ENCODE measurements at places on chromosomes 7 and 10.

DNA sequence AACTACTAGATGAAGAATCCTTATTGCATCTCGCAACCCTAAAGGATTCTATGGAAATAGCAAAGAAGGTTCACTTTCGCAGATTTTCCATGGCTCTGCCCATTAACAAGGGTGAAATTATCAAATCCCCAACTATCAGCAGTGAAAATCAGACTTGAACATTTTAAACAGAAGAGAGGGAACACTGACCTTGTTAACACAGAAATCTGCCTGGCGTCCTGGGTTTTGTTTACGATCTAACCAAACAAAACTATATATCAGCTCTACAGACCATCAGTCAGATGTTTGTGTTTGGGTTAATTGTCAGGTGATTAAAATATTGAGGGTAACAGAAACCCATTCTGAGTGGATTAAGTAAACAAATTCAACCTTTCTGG lies 1.9 kb downstream of the CTTNBP2 start:
- DNase-seq, result no peak

- DNase-seq, result no peak
Observed at GRCh38 chr7:57769958-57770357, 320.0 kb downstream of the ZNF716 start.

DNA sequence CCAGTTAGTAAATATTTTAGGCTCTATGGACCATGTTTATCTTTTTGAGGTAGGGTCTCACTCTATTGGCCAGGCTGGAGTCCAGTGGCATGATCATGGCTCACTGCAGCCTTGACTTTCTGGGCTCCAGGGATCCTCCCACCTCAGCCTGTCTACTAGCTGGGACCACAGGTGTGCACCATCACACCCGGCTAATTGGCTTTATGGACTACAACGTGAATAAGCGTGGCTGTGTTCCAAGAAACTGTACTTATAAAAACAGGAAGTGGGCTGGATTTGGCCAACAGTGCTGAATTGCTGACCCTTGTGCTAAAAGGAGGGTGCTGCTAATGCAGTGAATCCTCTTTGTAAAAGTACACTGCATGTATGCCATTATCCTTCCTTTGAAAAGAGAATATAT lies 111.7 kb upstream of the CDK13 start:
- no peak for DNase-seq

DNA sequence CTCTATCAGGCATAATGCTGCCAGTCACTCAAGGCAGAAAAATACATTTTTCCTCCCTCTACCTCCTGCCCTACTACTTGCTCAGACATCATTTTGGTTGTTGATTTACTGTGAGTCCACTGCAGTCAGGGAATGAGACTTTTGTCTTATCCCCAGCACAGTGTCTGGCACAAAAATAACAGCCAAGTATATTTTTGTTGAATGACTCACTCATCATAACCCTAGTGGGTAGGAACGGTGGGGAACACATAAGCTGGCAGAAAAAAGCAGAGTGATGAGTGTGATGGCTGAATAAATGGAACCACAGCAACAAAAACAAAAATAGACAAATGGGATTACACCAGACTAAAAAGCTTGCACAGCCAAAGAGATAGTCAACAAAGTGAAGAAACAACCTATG lies 65.8 kb upstream of the LAMB4 start:
- DNase-seq, result no peak
